ENCODE measurements at places on chromosomes 2 and 18. TPM values are rescaled to one million over a fixed set of nuclear protein-coding genes. Genes with fewer than 3 reads are reported as not detected.
A peak's percentile ranks its signal among the peaks of the same experiment; 100 is the strongest.

The GREB1 gene
- 1.8 TPM for total RNA-seq

The HOXD10 gene
- total RNA-seq: 16.6 TPM

The CFAP65 gene
- not detected for total RNA-seq

The POTEC gene
- not detected for total RNA-seq

The GKN2 gene
- total RNA-seq: not detected

The TCF7L1 gene
- 15.2 TPM for total RNA-seq

The CRYGC gene
- not detected for total RNA-seq

The MRO gene
- under 0.01 TPM for total RNA-seq

The RFTN2 gene
- 10.0 TPM for total RNA-seq

The AGBL5 gene
- 23.3 TPM for total RNA-seq

DNA sequence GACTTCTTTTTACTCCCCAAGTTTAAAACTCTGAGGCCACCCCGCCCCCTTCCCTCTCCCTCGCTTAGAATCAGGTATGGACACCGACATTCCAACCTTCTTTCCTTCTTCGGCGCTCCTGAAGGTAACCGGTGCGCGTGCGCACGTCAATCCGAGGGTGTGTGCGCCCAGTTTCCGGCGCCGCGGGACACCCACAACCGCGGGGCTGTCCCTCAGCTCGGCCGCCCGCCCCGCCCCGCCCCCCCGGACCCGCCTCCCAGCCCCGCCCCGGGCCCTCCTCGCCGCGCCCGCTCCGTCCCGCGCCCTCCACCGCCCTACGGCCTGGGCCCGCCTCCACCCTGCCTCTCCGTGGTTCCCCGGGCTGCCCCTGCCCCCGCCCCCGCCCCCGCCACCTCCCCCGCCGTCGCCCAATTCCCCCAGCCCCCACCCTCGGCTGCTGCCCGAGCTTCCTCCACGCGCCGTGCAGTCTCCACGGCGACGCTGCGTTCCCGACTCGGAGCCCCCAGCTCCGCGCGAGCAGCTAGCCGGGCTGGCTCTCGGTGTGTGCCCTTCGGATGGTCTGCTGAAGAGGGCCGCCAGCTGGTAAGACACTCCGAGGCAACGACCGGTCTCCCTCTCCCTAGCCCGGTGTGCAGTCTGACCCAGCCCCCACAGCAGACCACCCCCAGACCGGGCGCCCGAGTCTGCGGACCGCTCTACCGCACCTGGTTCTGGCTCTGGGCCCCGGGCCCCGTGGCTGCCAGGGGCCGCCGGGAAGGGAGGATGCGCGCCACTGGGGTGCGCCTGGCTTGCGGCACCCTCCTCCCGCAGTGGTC is 635 bp downstream of the ERICH2 start:
- peak; percentile 88 for DNase-seq

- DNase-seq: no peak
Measured at GRCh38 chr2:190589008-190589407, 54.5 kb upstream of the NEMP2 start.

DNA sequence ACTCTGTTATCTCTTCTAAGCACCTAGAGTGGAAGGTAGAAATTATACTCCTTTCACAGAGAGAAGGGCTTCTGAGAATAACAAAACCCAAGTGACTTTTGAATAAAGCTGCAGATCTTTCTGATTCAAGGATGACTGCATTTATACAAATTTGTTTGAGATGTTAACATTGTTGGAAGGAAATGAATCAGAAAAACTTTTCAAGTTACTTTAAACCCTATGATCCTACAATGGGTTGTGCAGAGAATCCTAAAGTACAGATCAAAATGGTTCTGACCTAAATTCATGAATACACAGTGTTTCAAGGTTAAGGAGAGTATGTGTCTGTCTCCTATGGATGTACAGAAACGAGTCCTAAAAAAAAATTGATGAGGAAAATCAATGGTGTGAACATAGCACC is 1.8 kb downstream of the RFTN2 start:
- no peak for DNase-seq

DNA sequence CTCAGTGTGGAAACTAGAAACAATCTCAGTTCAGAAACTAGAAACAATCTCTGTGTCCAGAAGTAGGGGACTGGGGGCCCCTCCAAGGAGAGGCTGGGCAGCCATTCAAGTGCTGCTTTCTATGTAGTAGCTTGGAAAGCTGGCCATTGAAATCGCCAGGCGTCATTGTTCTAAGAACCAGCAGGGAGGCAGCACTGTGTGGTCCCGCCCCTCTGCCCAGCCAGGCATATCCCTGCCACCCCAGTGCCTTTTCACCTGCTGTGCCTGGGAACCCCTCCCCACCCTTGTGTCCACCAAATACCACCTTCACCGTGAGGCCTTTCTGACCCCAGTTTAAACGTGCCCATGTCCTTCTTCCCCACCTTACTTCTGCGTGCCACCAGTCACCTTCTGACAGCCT is 221.6 kb downstream of the GBX2 start:
- peak; percentile 46 for DNase-seq

DNA sequence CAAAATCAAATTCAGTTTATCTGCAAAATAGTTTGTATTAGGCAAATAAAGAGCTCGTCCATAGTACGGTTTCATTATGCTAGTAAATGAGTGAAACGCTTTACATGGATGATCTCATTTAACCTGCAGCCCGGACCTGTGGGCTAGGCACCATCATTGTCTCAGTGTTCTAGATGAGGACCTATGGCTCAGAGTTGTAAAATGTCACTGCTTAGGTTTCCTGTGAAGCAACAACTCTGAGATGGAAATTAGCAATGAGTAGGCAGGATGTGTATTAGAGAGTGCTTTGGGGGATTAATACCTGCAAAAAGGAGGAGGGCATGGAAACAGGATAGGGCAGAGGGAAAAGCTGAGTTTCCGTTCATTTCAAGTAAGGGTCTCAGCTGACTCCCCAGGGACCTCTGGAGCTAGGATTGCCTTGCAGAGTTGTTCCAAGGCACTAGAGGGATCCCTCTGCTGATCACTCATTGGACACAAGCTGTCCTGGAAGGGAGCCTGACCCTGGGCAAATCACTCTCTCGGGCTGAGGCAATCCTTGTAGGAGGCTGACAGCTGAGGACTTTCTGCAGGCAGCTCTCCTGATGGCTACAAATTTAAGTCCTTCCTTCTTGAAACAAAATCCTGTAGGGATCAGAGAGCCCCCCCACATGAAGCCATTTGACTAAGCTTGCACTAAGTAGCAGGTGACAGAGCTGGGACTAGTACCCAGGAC is 58.8 kb upstream of the SIX2 start:
- no peak for DNase-seq

DNA sequence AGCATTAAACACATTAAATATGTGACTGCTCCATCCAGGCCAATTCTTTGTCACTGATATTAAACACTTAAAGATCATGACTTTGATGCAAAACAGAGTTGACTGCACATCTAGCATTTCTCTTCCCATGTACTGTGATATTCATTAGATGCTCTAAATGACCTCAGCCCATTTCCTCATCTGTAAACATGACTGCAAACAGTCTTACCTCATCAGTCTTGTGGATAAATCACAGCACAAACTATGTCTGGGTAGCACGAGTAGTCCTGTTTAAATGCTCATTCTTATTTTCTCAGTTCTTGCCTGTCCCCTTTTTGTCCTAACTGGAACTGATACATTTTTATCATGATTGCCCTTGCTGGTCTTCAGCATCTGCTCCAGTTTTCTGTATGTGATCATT is 1974.8 kb upstream of the LRRTM1 start:
- DNase-seq: no peak

GRCh38 chr18:49529596-49529995 is 32.3 kb upstream of the LIPG start:
- DNase-seq: no peak

DNA sequence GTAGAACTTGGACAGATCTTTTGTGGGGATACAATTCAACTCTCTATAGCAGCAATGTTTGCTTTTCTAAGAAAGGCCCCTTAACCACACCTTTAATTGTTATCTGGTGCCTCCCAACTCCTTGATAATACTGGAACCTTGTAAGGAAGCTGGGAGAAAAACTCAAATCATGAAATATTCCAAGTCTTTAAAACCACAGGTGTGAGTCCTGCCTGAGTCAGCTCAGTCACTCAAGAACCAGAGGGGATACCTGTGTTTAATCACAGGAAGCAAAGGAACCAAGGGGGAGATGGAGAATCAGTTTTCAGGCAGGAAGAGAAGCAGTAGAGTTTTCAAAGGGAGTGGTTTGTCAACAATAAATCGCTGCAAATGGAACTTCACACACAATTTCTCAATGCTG is 159.9 kb downstream of the LAMA3 start:
- no peak for DNase-seq

DNA sequence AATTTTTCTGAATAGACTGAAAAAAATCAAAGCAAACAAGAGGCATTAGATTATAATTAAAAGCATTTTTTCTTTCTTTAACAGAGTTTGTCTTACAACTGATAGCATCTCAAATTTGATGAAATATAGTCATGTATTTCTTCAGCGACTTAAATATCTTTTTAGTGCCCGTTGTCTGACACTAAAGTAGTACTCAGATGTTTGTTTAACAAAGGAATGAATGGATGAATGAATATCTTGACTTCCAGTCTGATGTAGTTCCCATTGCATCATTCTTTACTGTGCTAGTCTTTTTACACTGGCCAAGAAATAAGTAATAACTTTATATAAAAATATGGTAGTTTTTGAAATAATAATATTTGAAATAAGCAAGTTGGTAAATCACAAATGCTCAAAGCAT is 111.1 kb downstream of the TTC27 start:
- no peak for DNase-seq

- no peak for DNase-seq
Measured at GRCh38 chr18:61475931-61476330, 142.7 kb downstream of the CDH20 start.

DNA sequence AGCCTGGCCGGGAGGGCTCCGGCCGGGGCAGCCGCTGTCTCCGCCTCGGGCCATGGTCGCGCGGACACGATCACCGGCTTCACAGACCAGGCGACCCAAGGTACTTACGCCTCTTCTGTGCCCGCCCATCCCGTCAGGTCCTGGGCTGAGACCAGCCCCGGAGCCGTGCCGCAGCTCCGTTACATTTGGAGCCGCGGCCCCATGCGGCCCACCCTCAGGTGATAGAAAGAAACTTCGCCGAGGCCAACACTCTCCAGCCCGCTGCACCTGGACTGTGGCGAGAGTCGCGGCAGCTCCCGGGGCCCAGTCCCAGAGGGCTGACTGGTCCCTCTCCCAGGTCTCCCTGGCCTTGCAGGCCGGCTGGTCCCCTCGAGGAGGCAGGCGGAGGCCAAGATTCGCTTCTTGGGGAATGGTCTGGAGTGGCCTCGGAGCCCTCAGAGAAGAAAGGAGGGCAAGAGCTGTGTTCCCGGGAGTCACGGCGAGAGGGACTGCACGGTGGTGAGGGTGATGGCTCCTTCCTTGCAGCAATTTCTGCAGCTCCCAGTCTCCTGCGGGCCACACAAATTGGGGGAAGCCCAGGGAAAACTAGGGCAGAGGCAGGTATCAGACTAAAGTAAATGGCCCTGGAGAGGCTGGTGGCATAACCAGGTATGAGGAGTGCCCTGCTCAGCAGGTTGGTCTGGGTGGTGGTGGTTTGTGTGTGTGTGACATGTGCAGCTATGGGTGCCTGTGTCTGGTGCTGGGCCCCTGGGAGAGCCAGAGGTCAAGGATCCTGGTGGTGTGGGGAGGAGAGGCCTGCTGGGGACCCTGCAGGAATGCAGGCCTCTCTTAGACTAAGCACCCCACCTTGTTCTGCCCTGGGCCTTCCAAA is 822 bp downstream of the GDF7 start:
- DNase-seq: no peak

DNA sequence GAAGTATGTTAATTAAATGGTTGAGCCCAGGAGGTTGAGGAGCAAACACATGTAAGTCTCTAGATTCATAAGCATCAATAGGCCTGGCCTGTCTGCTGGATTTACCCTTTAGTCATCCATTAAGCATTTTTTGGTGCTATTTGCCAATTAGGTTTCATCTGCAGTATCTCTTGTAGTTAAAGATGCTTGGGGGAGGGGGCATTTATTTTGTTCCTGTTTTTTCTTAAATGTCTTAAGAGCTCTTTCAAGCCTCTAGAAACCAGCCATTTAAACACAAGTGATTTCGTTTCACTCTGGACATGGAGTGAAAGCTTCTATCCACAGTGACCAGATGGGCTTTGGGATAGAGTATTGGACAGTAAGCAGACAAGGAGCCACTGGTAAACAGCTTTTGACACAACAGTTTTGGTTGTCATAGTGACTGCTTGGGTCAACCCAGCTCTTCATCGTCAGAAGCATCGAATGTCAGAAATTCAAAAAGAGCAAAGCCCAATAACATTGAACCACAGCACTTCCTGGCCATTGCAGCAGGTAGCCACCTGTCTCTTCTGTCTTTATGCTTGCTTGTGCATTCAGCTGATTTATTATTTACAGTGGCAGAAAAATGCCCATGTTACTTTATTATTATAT is 4.9 kb downstream of the QPCT start:
- no peak for DNase-seq

DNA sequence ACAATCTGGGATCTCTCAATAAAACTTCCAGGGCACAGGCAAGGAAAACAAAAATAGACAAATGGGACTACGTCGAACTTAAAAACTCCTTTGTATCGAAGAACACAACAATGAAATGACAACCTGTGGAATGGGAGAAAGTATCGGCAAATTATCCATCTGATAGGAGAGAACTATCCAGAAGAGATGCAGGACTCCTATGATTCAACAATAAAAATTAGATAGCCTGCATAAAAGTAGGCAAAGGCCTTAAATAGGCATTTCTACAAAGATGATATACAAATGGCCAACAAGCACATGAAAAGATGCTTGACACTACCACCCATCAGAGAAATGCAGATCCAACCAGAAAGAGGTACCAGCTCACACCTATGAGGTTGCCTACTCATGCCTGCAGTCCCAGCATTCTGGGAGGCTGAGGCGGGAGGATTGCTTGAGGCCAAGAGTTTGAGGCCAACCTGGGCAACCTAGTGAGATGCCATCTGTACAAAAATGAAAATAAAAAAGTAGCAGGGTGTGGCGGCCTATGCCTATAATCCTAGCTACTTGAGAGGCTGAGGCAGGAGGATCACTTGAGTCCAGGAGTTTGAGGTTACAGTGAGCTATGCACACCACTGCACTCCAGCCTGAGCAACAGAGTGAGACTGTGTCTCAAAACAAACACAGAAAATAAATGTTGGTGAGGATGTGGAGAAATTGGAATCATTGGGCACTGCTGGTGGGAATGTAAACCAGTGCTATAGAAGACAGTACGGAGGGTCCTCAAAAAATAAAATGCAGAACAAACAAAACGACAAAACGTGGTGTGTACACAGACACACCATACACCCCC is 21.6 kb downstream of the TWIST2 start:
- DNase-seq: no peak

DNA sequence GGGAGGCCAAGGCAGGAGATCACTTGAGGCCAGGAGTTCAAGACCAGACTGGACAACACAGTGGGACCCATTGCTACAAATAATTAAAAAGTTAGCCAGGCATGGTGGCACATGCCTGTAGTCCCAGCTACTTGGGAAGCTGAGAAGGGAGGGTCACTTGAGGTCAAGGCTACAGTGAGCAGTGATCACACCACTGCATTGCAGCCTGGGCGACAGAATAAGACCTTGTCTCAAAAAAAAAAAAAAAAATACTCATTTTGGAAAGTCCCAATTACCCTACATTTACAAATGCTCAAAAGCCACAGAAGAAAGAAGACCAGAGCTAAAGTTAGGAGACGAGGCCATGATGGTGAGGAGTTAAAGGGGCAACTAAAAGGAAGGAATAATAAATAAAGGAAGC is 61.9 kb downstream of the COLEC12 start:
- no peak for DNase-seq
